ENCODE measurements at places on chromosomes 5 and 9.

DNA sequence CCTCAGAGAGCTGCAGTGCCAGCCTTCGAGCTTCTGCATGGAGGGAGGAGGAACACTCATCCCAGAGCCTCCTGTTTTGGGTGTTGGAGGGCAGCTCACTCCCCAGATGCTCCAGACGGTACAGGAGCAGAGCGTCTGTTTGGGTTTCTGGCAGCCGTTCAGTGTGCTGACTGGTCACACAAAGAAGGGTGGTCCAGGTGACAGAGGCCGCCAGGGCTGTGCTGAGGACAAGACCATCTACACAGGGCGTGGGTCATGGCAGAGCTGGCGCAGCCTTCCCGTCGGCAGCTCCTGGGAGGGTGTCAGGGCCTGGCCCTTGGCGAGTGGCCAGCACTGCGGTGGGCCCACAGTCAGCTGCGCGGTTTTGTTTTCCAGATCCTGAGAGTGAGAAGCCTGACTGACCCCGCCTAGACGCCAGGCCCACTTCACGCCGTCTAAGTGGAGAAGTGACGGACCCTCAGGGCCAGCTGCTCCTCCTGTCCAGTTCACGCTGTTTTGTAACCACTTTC is 131.4 kb upstream of the FAM120A start:
- DNase-seq = no peak

DNA sequence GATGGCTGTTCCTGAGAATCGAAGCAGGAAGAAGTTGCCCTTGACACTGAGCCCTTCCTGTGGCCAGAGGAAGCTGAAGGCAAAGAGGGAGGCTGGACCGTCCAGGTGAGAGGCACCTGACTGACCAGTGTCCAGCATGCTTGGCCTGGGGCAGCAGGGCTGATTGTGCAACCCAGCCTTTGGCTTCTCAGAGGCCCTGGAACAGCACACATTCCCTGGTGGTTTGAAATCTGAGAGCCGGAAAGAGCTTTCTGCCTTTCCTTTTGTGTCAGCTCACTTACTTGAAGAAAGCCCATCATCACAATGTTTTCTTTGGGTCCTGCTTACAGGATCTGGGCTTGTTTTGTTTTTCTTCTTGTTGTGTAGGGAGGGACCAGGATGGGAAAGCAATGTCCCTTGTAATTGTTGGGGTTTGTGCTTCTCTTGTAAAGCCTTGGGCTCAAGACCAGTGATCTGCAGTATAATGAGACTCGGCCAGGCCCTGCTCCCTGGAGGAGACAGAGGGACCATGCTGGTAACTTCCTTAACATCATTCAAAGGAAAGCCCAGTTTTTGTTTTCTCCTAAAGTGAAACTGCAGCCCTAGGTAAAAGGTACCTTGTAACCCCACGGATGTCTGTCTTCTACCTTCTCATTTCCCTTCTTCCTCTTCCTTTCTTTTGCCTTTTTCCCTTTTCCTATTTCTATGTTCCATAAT is 213.7 kb downstream of the NXNL2 start:
- no peak for DNase-seq

GRCh38 chr9:93669958-93670207 is 93.5 kb downstream of the PHF2 start:
- no peak for DNase-seq

GRCh38 chr5:67526793-67527192 is 330.2 kb upstream of the CD180 start:
- DNase-seq = no peak

GRCh38 chr5:4855880-4856279 is 284.2 kb upstream of the ADAMTS16 start:
- no peak for DNase-seq

DNA sequence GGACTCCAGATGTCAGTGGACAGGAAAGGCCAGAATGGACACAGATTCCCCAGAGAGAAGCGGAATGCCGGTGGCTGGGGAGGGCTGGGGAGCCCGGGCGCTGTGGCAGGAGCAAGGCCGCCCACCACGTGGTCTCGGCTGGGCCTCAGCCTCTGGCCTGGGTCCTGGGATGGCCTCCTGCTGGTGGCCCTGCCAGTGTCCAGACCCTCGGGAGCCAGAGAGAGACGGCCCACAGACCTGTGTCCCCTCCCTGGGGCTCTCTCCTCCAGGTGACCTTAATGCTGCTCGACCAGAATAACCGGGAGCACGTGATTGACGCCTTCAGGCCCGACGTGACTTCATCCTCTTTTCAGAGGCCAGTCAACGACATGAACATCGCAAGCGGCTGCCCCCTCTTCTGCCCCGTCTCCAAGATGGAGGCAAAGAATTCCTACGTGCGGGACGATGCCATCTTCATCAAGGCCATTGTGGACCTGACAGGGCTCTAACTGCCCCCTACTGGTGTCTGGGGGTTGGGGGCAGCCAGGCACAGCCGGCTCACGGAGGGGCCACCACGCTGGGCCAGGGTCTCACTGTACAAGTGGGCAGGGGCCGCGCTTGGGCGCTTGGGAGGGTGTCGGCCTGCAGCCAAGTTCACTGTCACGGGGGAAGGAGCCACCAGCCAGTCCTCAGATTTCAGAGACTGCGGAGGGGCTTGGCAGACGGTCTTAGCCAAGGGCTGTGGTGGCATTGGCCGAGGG is 19.0 kb downstream of the FBXW5 start:
- no peak for DNase-seq

DNA sequence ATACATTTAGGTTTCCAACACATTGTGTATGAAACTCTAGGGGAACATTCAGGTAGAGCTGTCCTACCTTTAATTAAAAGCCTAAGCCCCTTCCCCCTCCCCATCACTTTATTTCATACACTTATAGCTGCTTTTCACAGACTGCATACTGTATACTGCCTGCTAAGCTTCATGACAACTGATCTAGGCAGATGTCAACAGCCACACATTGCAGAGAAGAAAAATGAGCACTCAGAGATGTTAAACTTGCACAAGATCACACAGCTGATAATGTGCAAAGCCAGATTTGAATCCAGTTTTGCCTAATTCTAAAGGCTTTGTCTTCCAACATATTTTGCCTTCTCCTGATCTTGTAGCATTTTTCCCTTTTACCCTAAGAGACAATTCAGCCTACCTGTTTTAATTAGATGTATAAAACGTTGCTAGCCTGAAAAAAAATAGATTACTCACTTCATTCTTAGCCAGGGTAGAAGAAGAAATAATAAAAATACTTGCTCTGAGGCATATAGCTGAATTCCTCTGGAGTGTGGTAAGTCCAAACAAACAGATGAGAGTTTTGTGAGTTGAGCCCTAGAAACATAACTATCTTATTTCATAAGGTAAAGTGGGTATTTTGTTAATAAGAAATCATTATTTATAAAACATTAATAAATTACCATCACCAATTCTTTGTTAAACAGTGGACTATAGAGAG is 56.9 kb upstream of the CAST start:
- no peak for DNase-seq

DNA sequence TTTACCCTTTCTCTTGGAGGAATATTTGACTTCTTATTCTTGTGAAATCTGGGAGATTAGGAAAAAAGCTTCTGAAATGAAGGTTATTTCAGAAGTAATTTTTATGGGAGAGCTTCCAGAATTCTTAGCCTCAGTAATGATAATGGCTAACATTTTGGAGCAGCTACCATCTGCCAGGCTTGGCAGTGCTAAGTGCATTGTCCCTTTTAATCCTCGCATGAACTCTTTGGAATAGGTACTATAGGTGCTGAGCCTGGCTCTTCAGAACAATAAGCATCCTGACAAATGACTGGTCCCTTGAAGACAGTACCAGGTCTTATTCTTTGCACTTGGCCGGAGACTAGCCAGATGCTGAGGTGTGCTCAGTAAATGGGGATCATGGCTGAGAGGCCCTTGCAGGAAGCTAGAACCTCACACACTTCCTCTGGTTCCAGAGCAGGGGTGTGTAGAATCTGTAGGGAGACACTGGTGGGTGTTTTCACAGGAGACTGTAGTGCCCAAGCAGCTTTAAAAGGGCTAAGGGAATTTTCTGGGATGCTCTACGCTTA is 90.7 kb downstream of the RCL1 start:
- DNase-seq = no peak

DNA sequence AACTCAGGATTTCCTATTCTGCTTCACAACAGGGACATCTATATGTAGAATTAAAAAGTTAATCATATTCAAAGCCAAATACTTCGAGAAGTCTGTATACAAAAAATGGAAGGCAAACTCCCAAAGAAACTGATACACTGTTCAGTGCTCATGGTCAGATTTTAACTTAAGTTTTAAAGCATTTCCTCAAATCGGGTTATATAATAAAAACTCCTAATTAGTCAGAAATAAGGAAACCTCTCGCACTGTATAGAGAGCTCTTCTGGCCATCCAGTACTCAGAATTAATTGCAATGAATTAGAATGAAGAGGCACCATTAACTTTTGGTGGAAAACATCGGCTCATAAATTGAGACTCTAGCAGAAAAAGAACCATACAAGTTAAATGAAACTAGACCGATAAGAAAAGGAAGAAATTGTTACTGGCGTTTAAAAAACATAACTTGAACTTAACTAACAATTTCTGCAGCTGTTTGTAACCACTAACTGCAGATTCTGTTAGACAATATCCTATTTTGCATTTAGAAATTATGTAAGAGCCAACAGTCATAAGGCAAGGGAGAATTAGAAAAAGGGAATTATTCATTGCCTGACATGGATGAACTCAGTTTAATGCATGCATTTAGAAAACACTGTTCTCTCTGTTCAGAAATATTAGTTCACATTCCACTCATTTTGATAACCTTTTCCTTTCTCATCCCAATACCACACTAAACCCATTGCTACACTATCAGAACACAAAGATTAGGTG is 96.6 kb downstream of the FNBP1 start:
- no peak for DNase-seq

- peak; percentile 100 for DNase-seq
Measured at GRCh38 chr9:137086531-137087408, at the start of gene MAN1B1. Gene MAN1B1 (plus strand): TSS chr9:137086985. CDS start chr9:137087000, 15 bp downstream.

GRCh38 chr5:4579679-4580078 is 560.5 kb upstream of the ADAMTS16 start:
- DNase-seq = no peak

- DNase-seq = no peak
Measured at GRCh38 chr9:86494644-86495111, 140.5 kb upstream of the TUT7 start.

DNA sequence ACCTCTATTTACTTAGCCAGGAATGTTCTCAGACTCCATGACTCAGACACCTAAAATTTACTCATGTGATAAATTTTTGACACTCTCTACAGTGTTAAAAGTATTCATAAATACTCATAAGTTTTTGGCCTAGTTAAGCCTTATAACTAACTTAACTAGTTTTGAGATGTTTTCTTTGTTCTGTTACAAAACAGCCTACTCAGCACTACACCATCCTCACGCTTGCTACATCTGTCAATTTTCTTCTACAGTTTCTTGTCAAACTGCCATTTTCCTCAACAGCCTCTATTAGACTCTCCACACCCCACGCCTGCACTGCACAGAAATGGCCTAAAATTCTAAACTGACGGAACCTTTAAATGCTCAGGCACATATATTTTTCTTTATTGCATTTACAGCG is 195.5 kb downstream of the ANXA1 start:
- no peak for DNase-seq

GRCh38 chr5:44619875-44620610 is 188.7 kb upstream of the MRPS30 start:
- no peak for DNase-seq

GRCh38 chr9:13181652-13182051 is 97.8 kb downstream of the MPDZ start:
- DNase-seq = no peak

- DNase-seq = no peak
Measured at GRCh38 chr5:73322437-73323076, 126.0 kb downstream of the FOXD1 start.

DNA sequence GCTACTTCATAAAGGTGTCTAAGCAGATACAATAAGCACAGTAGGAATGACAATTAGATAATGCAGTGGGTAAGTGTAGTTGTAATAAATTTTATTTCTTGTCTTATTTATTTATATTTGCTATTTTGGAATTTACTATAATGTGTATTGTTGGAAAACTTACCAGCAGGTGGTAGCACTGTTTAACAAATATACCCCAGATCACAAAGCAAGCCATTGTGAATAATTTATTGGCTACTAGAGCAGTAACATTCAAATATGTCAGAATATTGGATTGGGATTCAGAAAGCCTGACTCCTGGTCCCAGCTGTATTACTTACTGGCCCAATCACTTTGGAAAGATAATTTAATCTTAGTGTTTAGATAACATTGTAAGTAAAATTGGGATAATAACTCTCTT is 78.0 kb downstream of the ISOC1 start:
- DNase-seq = no peak

- no peak for DNase-seq
Measured at GRCh38 chr5:142491270-142491669, 166.4 kb upstream of the SPRY4 start.

GRCh38 chr9:93900436-93900819 is 54.7 kb downstream of the BARX1 start:
- DNase-seq = no peak

DNA sequence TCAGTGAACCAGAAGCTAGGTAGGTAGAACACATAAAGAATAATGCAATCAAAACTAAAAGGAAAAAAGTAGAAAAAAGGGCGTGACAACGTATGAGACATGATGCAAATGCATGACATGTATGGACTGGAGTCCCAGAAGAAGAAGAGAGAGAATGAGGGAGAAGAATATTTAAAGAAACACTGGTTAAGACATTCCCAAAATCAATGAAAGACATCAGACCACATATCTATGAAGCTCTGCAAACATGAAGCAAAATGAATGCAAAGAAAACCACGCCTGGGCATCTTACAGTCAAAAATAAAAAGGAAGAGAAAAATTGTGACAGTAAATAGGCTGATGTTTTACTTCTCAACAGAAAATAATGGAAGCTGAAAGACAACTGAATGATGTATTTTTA is 23.8 kb upstream of the NKD2 start:
- no peak for DNase-seq

DNA sequence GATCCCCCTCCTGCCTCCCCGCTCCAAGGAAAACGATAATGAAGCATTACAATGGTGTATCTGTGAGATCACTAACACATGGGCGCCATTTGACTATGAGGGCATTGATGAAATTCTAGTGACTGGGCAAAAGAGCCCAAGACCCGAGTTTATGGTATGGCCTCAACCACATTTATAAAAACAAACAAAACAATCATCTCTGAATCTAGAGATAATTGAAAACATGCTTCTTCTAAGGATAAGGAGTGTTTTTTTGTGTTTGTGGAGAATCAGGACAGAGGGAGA is 100.9 kb upstream of the SEMA6A start:
- no peak for DNase-seq

Measured in activated CD4-positive, alpha-beta T cell treated with anti-CD3 and anti-CD28 coated beads, Interleukin-2, amount 50 U/mL, for 48 hours (primary cell).